ENCODE measurements at places on chromosomes 3 and 15.

GRCh38 chr15:71437919-71438318, 322.6 kb downstream of the THSD4 start:
- DNase-seq: no peak

DNA sequence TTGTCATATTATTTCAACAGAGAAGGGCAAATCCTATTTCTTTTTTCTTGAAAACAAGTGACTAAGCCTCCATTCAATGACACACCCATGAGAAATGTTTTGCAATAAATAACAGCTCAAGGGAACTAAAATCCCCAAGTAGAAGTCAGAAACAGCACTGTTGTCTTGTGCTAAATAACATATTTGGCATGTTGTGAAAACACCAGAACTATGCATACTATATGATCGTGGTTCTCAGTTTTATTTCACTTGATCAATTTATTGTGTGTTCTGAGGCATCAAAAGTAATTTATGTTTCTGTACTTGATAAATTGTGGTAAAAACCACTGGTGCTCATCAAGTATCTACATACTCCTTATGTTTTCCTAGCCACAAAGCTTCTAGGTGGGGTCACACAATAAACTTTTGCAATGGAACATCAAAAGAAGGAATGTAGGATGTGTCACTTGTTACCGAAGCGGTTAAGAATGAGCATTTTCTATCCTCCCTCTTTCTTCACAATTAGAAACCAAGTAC, 691.7 kb upstream of the CBLB start:
- no peak for DNase-seq

GRCh38 chr3:59677747-59678702, 628.2 kb upstream of the CFAP20DC start:
- no peak for DNase-seq

GRCh38 chr15:53869044-53869805, 109.0 kb upstream of the UNC13C start:
- DNase-seq: no peak

All from right hindlimb (tissue), 1 donor.